ENCODE measurements at places on chromosomes 3 and 15. TPM values are rescaled to one million over a fixed set of nuclear protein-coding genes. Genes with fewer than 3 reads are reported as not detected.

DNA sequence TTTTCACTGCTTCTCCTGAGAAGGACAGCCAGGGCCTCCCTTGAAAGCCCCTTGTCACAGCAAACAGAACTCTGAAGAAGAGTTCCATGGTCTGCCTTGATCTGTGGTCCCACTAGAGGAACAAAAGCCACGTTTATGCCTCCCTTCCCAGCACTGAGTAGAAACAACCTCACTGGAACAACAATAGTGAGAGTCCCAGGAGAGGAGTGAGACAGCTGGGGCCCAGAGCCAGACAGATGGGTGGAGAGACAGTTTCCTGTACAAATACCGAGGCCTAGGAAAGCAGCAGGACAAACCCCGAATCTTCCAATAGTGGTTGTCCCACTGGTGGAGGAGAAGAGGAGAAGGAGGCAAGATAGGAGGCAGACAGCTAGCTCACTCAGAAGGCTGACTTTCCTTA is 106.1 kb downstream of the WDR76 start:
- H3K4me3 ChIP-seq = no peak overlapping the region
- H3K36me3 ChIP-seq = no peaks in the 10 kb centered on the region
- no peak for DNase-seq
- H3K27ac ChIP-seq = no peak overlapping the region

PRTG gene
- 0.09 TPM for total RNA-seq

DNA sequence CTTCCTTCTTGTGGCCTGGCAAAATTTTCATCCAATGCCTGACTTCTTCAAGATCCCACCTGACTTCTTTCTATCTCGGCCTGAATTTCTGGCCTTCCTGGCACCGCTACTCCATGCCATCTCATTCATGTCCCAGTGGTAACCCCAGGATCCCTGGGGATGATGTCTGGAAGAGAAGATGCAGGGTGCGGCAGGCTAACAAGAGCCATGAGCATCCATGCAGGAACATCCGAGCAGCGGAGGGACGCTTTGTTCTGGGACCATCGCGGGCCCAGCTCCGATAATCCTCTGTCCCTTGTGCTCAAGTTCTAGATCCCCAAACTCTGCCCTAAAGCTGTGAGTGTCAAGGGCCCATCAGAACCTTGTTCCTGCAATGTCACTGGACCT is 10.9 kb downstream of the MYL3 start:
- no peaks in the 10 kb centered on the region for H3K4me1 ChIP-seq
- no peak overlapping the region for H3K27ac ChIP-seq
- H3K27me3 ChIP-seq = peaks cover 15% of the 10 kb centered on the region
- no peak for DNase-seq
- no peaks in the 10 kb centered on the region for H3K36me3 ChIP-seq

GRCh38 chr3:194777729-194778128 is 92.0 kb downstream of the FAM43A start:
- DNase-seq = no peak
- H3K4me3 ChIP-seq = no peak overlapping the region
- no peaks in the 10 kb centered on the region for H3K36me3 ChIP-seq
- H3K27me3 ChIP-seq = peaks cover under 1% of the 10 kb centered on the region
- no peak overlapping the region for H3K27ac ChIP-seq

Measured in K562 (cell line).